ENCODE measurements at places on chromosomes 11 and 22.

DNA sequence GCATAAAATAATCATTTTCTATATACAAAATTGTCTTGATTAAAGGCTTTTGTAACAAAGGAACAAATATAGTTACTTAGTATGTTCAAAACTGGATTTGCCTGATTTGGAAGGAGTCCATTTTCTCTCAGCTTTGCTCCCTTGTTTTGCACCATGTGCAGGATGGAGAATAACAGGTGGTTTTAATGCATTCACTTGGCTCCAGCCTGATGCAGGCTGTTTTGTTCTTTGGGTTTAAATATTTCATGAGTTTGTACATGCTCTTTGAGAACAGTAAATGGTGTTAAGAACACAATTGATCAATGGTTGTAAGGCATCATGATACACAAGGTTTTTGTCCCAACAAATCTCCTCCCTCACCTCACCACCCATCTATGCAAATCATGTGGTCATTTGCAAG, 886.9 kb upstream of the CCDC90B start:
- no peak for DNase-seq

GRCh38 chr11:44467931-44468330, 97.5 kb upstream of the CD82 start:
- DNase-seq: no peak

DNA sequence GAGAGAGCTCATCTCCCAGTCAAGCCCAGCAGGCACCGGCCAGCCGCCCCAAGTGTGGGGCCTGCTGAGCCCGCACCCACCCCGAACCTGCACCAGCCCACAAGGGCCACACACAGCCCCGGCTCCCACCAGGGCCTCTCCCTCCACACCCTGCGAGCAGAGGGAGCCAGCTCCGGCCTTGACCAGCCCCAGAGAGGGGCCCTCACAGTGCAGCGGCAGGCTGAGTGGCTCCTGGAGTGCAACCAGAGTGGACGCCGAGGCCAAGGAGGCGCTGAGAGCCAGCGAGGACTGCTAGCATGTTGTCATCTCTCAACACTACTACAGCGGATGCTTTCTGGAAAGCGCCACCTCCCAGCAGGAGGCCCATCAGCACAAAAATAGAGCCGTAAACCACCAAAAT, 10.9 kb downstream of the DEFB108B start:
- DNase-seq: no peak

- DNase-seq: no peak
These were observed 138.2 kb downstream of the ETS1 start for GRCh38 chr11:128448981-128449713.

DNA sequence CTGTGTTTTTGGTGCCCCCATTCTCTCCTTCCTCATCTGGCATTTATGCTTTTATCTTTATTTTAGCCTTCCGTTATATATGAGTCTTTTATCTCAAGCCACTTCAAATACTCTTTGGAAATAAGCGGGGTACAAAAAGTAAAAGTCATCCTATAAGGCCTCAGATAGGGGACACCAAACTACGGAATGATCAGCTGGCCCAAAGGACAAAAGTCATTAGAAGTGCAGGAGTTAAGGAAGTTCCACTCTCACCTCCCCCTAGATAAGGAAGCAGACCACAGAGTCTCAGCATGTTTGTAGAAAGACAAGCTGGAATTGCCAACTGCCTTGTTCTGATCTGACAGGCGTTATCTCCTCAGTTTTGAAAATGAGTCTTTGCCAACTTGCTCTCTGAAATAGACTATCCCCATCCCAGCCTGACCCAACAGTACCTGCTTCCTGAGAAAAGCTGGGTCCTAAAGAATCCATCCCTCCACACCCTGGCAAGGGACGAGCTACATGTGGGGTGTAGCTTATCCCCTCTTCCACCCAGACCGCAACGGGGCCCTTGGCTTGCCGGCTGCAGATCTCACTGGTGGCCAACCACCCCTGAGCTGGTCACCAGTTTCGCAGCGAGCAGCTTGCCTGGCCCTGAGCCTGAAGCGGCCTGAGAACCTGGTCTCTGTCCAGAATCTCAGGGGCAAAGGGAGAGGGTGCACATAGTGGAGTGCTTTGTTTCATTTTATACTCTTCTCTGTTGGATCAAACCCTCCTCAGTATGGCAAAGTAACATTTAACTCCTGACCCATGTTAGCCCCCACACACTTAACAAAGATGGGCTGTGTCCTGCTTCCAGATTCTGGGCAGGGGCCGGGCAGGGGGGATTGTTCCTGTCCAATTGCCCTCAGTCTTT, 13.8 kb downstream of the FADS2 start:
- no peak for DNase-seq

DNA sequence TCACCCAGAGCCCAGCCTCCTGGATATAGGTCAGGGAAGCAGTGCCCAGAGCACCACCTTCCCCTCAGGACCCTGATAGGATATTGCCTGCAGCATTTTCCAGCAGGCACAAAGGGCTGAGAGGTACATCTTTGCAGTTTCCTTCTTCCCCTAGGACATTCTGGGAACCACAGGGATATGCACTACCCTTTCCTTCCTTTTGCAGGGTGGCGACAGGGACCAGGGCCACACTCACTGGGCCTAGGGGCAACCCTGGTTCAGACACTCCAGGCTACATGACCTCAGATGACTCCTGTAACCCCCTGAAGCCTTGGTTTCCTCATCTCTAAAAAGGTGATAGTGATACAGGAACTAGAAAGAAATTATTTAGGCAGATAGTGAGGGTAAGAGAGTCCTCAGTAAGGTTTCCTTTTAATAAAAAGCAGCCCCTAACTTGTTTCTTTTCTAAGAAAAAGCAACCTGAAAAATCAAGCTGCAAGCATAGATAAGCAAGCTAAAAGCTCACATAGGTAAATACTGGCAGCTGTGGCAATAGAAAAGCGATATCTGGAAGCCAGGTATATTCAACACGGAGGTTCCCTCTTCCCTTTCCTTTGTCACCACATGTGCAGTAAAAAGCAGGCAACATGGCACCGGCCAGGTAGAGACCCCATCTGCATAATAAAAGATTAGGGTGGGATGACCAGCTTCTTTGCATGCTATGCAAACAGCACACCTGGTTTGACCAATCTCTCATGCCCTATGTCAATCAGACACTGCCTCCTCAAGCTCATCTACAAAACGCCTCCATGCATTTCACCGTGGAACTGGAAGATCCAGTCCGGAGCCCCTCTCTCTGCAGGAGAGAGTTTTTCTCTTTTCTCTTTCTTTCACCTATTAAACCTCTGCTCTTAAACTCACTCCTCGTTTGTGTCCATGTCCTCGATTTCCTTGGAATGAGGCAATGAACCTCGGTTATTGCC, 13.2 kb upstream of the MRGPRX2 start:
- DNase-seq: no peak

- no peak for DNase-seq
These were observed 98.3 kb downstream of the C11orf65 start for GRCh38 chr11:108369064-108369463.

- no peak for DNase-seq
These were observed 52.7 kb upstream of the CCND1 start for GRCh38 chr11:69588270-69588669.

- no peak for DNase-seq
These were observed 32.7 kb downstream of the NARS2 start for GRCh38 chr11:78542007-78542406.

- no peak for DNase-seq
These were observed 26.1 kb upstream of the BAIAP2L2 start for GRCh38 chr22:38136607-38137006.

- DNase-seq: no peak
These were observed 53.6 kb downstream of the SCUBE1 start for GRCh38 chr22:43289531-43289963.

DNA sequence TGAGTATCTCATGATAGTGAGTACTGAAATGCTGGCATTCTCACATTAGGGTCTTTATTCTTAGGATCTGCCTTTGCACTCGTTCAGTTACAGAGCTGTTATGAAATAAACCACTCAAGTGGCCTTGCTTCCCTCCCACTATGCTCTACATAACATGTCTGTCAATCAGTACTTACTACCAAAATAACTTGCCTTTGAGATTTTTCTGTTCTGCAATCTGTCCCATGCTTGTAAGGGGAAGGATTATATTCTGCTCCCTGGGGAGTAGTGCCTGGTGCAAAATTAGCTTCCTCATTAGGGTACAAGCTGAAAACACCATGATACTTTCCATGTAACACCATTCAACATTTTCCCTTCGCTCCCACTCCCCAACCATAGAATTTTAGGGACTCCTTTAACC, 1.9 kb upstream of the GRAP2 start:
- DNase-seq: no peak

DNA sequence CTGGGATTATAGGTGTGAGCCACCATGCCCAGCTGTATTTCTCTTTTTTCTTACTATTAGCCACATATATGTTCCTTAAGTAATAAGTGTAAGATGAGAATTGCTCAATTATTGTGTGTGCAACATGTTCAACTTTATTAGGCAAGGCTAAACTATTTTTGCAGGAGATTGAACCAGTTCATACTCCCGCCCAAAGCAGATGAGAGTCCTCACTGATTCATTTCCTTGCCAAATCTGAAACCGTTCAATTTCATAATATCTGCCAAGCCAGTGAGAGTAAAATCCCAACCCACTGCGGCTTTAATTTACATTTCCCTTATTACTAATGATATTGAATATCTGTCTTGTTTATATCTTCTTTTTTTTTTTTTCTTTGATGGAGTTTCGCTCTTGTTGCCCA, 48.4 kb downstream of the KCNJ4 start:
- DNase-seq: no peak

DNA sequence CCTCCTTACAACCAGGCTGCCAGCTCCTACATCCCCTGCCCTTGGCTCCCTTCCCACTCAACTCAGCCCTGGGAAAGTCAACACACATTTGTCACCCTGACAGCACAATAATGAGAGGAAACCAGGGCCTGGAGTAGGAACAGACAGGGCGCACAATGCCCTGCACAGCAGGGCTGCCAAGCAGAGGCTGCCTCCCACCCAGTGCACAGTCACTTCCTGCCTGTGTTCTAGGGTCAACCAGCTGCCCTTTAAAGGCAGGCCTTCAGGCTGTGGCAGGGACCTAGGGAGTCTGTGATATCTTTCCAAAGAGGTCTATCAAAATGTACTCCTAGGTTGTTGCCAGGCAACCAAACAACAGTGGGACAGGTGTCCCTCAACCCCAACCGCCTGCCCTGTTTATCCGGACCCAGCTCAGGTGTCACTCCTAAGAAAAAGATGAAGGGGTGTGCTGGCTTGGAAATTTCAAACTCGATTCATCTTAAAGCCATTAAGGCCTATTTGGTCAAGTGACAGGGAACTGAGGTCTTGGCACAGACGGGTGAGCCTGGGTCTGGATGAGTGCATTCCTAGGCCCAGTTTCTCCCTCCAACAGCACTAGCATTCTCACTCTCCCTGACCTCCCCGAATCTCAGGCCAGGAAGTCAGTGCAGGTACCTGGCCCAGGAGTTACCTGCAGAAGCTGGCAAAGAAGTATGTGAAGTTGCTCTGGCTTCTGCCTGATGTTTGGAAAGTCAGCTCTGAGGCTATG, 110.3 kb upstream of the PITPNB start:
- no peak for DNase-seq

DNA sequence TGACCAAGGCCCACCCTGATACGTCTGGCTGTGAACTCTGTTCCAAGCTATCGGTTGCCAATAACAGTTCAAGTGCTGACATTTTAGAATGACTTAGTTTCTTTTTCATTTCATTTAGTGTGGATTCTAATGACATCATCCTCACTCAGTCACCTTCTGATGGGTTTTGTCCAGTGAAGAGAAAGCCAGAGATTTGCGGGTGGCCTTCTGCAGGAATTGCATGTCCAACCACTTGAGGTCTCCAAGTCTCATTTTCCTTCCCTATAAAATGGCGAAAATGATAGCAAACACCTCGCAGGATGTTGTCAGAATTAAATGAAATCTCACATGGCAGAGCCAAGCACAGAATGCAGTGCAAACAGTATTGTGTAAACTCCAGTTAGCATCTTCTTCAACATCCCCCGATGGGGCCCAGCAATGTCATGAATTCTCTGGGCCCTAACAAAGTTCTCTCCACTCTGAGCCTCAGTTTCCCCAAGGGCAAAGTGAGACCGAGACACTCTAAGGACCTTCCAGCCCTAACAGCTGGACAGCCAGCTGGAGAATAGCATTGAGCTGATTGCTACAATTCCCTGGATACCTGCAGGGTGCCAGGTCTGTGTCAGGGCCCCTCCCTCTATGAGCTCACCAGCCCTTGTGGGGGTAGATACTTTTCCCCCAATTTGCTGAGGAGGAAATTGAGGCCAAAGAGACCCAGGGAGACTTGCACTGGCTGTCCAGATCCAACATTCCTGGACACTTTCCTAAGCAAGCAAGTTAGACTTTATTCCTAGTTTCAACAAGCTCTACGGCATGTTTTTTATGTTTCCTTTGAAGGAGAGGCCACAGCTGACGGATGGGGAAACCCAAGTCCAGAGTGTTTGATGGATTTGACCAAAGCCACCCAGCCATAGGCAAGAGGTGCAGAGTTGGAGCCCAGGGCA, 286.7 kb downstream of the MN1 start:
- no peak for DNase-seq

GRCh38 chr11:115552773-115553438, 48.7 kb upstream of the CADM1 start:
- no peak for DNase-seq

DNA sequence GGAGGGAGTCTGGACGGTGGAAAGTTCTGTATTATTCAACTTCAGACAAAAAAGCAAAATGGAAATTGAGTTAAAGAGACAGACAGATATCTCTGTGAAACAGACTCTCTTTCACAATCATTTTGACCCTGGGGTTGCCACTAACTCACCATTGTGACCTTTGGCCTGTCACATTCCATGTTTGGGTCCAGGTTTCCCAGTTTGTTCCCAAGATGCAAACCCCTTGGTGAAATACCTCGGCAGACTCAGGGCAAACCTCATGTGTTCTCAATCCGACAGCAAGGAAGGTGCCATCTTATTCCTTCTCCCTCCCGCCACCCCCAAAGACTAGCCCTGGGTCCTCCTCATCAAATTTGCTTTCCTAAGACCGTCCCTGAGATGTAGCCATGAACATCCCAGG, 41.8 kb downstream of the GALNT18 start:
- DNase-seq: no peak

DNA sequence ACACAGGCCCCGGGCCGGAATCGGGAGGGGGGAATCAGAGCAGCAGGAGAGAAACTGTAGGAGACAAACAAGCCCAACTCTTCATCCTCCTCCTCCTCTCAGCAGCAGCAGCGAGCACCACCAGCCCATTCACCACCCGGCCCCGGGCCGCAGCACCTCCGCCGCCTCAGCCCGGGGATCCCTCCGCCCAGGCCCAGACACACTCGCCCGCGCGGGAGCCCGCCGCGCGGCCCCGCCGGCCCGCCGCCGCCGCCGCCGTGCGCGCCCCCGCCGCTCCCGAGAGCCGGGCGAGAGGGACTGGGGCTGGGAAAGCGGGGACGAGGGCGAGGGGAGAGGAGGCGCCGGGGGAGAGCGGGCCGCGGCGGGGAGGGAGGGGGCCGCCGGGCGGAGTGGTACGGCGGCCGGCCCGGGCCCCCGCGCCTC, at the start of gene PHF21A:
Gene PHF21A, minus strand, starts transcription at position 154 of the 423 bp plus-strand sequence. CDS start 37,235 bp downstream, outside the sequence.
- DNase-seq: no peak

All from D721Med (cell line).